CMK (cell line): ENCODE measurements at places on chromosomes 3 and 15.

DNA sequence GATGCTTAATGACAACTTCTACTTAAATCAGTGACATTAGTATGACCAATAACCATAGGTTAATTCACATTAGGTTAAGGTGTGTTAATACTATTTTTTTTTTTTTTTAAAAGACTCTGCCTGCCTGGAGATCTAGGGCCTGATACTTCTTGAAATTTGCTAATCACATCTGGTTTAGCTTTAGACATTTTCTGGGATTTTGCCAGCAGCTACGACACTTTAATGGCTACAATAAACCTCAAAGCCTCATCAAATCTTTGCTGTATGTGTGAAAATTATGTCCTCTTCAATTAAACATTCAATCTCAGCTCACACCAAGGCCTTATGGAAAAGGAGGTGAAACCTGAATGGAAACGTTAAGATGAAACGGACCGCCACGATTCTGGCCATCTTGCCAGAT is 167.9 kb downstream of the GREM1 start:
- no peak for DNase-seq

DNA sequence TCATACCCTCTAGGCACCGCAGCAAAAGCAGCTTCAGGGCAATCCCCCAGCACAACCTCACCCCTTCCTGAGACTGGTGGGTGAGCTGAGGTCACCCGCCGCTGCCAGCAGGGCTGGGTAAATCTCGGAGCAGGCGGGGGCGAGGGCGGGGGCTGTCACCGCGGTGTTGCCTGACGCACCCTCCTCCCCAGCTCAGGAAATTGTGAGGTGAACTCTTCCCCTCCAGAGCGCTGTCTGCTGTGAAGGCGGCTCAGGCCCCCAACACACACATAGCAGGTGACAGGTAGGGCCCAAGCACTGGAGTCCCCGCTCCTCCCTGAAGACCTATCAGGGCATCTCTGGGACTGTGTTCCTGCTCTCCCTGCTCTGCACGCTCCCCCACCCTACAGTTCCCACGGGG is 30.2 kb upstream of the FURIN start:
- no peak for DNase-seq

- DNase-seq, result no peak
These were observed 143.7 kb downstream of the TJP1 start for GRCh38 chr15:29678504-29679034.

DNA sequence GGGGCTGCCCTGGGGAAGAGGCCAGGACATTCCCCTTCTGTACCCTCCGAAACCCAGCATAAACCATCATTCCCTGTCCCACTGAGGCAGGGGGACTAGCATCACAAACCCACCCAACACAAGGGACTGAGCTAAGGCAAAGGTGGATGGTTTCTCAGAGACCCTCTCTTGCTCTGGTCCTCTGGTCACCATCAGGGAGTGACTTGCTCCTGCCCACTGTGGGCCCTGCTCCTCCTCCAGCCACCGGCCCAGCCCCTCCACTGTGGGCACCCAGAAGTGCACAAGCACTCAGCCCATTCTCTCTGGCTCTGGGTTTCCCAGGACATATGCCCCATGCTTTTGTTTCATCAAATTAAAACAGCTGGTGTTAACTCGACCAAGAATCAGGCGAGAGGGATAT is 44.9 kb downstream of the PTH1R start:
- no peak for DNase-seq

DNA sequence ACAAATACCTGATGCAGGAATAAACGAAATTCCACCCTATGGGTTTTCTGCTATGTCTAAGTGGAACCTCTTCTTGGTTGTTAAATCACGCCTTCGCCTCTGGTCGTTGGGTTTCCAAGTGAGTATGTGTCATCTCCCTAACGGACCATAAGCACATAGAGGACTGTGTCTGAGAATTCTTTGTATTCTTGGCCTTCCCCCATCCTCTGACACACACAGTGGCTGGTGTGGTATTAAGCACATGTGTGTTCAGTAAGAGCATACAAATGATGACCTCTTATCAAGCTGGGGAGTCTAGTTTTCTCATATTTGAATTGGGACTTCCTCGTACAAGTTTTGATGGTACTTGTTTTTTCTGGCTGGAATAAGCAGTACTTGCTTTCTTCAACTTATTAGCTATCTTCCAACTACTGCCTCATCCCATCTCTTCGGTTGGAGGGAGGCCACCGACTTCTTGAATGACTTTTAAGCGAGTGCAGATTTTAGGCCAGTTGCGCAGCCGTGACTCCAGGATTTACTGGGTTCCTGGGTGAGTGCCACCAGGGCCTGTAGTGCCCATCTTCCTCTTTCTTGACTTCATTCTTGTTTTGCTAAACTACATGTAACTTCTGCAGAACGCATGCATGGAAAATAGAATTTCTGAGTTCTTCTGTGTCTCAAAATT is 240.2 kb downstream of the ADAMTS17 start:
- DNase-seq, result no peak

GRCh38 chr3:111668326-111668725 is 73.2 kb upstream of the ZBED2 start:
- no peak for DNase-seq
